Activated gamma-delta T cell (primary cell): ENCODE measurements at places on chromosomes 1 and 21.

- no peak for DNase-seq
Observed at GRCh38 chr1:165259706-165260428, 96.6 kb downstream of the LMX1A start.

DNA sequence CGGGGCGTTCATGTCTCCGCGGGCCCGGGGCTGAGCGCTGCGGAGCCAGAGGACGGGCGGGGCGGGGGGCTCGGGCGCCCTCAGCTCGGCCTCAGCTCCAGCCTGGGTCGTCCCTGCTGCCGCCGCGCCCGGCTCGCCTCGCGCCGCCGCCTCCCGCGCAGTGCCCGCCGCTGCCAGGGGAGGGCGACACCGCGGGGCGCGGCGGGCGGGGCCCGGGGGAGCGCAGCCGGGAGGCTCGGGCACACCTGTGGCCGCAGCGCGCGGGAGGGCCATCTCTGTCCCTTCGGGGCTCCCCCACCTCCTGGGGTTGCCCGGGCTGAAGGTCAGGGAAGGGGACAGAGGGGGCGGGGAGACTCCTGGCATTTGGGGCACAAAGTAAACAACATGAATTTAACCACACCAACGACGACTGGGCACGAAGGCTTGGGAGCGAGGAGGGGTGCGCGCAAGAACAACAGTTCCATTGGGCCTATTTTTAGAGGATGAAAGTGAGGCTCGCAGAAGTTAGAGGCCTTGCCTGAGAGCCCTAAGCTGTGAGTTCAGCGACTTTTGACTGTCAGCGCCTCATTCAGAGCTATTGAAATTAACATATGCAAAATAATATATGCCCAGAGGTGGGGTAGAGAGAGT is at the start of gene FAM131C:
Gene FAM131C, minus strand, starts transcription at position 162 of the 630 bp plus-strand sequence. CDS start 209 bp downstream, outside the sequence.
- peak; percentile 29 for DNase-seq

DNA sequence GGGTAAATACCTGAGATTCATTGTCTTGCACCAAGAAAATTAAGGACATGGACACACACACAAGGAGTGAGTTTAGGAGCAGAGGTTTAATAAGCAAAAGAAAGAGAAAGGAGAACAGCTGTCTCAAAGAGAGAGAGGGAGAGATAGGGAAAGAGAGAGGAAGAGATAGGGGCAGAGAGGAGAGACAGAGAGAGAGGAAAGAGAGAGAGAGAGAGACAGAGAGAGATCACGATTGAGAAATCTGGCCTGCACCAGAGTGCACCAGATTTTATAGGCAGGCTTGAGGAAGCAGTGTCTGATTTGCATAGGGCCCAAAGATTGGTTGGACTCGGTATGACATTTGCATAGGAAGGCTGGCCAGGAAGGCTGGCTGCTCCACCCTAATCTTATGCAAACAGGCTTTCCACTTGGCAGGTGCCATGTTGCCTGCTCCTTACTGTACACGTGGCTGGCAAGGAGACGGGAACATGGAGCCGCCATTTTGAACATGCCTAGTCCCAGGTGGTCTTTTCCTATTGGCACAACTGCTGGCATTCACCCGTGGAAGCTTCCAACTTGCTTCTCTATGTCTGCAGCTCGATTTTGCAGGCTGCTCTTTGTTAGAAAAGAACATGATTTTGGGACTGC is 419.9 kb downstream of the ZP4 start:
- DNase-seq: no peak

GRCh38 chr1:209813902-209814301 is 8.0 kb upstream of the IRF6 start:
- no peak for DNase-seq

DNA sequence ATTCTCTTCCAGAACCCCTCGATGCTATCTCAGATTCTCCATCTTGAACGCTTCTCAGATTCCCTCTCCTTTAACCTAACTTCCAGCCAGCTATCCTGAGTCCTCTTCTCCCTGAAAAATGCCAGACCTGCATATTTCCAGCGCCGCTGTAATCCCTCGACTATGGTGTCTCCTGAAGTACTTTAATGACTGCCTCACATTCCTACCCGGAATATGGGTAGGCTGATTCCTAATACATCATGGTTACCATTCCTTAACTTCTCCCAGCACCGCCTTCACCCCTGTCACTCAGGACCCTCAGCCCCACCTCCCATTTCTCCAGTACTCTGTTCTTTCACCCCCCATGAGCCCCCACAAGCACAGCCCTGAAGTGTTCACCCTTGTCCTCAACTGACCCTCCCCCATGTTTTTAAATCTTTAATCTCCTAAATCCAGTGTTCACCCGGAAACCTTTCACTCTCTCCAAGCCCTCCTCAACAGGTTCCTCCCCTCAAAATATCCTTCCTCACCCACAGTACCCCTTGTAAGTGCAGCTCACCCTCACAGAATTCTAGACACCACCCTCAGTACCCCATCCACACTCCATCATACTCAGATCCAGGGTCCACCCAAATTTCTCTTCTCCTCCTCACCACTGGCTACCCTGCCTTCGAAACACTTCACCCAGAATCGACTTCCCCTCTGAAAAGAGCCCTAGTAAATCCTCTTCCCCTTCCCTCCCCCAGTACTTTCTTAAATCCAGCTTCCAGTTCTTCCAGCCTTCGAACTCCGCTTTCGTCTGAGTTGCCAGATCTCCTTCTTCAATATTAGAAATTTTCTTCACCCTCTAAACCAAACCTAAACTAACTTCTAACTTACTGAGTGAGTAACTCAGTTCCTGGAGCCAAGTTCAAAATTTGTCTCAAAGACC is 922 bp downstream of the CPT2 start:
- DNase-seq: no peak

DNA sequence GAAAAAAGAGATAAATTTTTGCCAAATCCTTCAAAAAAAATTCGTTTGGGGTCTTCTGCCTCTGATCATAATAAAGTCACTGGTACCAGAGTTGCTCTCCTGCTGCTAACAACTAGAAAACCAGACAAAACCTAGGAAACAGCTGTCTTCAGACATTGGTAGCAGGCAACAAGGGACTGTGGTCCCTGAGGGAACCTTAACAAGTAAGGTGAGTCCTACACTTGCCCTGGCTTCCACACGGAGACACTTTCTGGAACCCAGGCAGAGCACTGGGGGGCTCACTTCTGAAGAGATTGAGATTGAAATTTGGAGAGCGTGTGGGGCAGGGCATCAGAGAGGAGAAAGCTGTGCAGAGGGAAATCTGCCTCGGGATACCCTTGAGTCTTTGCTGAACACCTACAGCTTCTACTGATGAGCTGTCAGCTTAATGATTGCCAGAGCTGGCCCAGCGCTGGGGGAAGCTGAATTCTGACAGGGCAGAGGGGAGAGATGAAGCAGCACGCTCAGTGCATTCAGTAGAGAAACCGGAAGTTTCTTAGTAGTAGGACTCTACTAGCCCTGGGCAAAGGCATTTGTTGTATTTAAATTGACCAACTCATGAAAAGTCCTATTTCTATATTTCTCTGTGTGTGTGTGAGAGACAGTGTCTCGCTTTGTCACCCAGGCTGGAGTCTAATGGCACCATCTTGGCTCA is 18.5 kb upstream of the FAM89A start:
- no peak for DNase-seq

GRCh38 chr1:21510885-21511578 is 1.8 kb downstream of the ALPL start:
- DNase-seq: no peak

- no peak for DNase-seq
Observed at GRCh38 chr1:41773144-41773591, 145.6 kb downstream of the HIVEP3 start.

DNA sequence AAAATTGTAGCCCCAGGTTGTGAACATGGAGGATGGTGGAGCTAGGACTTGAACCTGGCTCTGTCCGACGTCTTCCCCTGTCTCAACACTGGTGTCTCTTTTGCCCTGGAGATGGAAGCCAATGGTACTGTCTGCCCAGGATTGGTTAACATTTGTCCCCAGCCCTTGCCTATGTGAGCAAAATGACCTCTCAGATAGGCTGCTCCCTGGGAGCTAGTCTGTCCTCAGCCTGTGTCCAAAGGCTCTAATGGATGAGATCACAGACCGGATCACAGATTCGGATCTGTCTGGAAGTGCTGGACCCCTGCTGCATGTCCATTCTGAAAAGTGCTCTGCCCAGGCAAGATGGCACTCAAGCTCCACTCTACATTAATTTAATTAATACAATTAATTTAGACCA is 394.4 kb upstream of the VAMP3 start:
- no peak for DNase-seq

GRCh38 chr1:172719694-172720138 is 60.8 kb downstream of the FASLG start:
- DNase-seq: no peak

GRCh38 chr1:169511316-169512005 is 25.7 kb upstream of the SLC19A2 start:
- DNase-seq: no peak

DNA sequence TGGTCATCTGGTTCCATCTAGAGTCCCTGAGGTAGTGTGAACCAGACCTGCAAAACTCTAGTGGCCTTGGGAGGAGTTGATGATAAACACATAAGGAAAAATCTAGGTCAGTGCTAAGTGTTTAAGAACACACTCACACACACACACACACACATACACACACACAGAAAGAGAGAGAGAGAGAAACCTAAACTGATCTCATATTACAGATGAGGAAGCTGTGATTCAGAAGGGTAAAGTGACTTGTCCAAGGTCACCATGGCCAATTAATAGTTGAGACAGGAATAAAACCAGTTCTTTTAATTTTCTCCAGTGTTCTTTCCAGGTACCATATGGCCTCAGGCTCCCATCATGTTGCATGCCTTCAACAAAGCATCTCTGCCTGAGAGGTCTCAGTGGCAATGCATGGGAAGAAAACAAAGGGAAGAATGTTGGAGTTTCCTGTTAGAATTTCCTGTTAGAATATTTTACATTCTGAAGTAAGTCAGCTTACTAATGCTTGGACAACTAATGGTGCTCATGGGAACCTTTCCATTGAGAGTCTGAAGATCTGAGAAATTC is 77.3 kb upstream of the TSPAN2 start:
- DNase-seq: no peak

DNA sequence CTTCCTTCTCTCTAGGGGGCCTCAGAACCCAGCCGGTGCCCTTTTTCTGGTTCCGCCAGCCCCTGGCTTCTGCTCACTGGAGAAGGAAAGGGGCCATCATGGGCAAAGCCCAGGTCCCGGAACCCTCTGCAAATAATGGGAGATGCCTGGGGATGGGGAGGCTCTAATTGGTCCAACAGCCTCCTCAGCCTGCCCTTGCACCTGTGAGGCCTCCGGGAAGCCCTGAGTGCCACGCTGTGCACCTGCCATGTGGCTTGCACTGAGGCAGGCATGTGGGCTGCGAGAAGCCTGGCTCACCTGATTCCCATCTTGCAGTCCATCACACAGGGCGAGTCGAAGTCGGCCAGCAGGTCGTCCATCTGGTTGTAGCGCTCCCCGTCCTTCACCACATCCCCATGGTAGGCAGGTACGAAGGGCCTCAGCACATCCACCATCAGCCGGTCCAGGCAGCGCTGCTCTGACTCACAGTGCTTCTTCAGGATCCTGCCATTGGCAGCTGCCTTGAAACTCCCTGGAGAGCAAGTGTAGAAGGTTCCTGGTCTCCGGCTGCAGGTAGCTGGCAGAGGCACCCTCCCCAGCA is 92.1 kb downstream of the ITPKB start:
- DNase-seq: no peak

DNA sequence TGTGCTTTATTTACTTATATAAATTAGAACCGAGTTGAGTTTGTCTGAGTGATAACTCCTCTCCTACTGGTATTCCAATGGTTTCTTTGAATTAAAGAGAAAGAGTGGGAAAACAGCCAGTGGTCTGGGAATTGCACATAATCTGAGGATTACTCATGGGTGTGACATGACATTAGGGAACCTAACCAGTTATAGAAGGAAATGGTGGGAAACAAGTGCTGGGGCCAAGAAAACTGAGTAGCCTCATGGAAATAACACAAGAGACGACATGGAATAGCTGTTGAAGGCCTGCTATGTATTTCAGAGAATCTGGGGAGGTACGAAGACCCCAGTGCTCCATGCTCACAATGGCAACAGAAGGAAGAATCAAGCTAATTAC is 41.8 kb upstream of the LRRC52 start:
- no peak for DNase-seq

DNA sequence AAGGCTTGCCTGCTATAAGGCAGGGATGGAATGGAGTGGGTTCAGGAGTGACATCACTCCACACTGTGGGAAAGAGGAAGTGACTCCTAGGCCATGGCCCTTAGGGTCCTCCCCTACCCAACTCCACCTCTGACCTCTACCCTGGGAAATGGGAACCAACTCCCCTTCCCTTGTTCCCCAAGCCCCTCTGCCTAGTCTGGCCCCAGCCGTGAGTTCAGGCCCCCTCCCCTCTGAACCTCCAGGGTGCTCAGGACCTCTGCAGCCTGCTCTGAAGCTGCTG is 3.8 kb upstream of the GUCA2A start:
- DNase-seq: no peak

- no peak for DNase-seq
Observed at GRCh38 chr1:166876540-166876838, 425 bp upstream of the TADA1 start.

DNA sequence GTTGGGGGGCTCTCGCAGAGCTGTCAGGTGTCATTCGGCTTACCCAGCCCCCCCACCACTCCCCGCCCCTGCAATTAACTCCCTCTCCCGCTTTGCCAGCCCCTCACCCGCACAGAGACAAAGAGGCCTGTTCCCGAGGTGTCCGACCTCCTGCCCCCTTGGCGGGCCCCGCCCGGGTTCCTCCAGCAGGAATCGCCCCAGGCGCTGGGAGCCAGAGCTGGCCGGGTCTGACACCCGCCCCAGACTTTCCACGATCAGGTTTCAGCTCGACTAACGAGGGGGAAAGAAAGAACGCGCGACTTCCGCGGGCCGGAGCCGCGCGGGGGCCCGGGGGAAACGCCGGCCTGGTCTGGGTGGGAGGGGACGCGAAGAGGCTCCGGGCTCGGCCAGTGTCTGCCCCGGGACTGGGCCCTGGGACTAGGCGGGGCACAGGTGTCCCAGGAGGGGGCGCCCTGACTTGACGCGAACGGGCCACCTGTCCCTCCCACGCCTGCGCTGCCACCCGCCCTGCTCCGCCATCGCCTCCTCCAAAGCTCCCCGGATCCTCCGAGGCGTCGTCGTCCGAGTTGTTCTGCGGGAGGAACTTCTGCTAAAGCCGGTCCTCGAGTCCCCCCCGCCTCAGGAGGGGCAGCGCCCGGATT is 36.4 kb upstream of the HHAT start:
- DNase-seq: no peak

- DNase-seq: no peak
Observed at GRCh38 chr1:27225621-27226020, 8.8 kb upstream of the WDTC1 start.

DNA sequence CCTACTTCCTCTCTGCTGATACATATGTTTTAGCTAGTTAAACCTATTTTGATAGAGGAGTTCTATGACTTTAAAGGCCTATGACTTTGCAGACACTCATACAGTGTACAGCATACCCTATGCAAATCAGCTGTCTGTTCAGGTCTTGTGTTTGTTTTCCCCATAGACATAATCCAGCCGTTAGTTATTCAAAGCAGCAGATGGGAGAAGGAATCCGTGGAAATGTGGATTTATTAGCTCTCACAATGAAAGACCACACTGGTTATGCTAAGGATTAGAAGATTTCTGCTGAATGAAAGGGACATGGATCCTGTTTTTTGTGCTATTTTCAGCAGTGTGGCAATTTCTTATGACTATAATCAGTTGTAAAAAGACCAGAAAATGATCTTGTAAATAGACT is 59.8 kb downstream of the MAST2 start:
- DNase-seq: no peak

- DNase-seq: no peak
Observed at GRCh38 chr1:233939451-233939850, 35.0 kb downstream of the SLC35F3 start.

- peak; percentile 35 for DNase-seq
Observed at GRCh38 chr21:38733972-38734546, 71.7 kb upstream of the ETS2 start.

- no peak for DNase-seq
Observed at GRCh38 chr1:234526922-234527321, 47.9 kb upstream of the TARBP1 start.

- DNase-seq: peak; percentile 22
Observed at GRCh38 chr1:85047472-85048295, 616 bp downstream of the MCOLN3 start.
